Activated CD8-positive, alpha-beta T cell treated with anti-CD3 and anti-CD28 coated beads, Interleukin-2, amount 10 ng/mL, durations not matched to agents 7 days and 5 days (primary cell): ENCODE measurements at places on chromosomes 3 and 15. TPM values are rescaled to one million over a fixed set of nuclear protein-coding genes. Genes with fewer than 3 reads are reported as not detected.
A peak's percentile ranks its signal among the peaks of the same experiment; 100 is the strongest.

- DNase-seq, result no peak
Measured at GRCh38 chr3:31613177-31613576, 80.5 kb downstream of the STT3B start.

- DNase-seq, result no peak
Measured at GRCh38 chr3:177370246-177370822, 173.1 kb upstream of the TBL1XR1 start.

Gene ALDH1L1
- not detected for total RNA-seq

GRCh38 chr15:101251830-101252820 is at the start of gene CHSY1:
Gene CHSY1 (minus strand): TSS chr15:101252048. CDS start chr15:101251456, 592 bp downstream.
- DNase-seq, result peak; percentile 92

GRCh38 chr15:69559440-69560190 is 107.0 kb downstream of the RPLP1 start:
- no peak for DNase-seq

Gene ABHD14A
- total RNA-seq, result 11.7 TPM

Gene CAND2
- total RNA-seq, result 0.31 TPM

Gene IGSF11
- 2.0 TPM for total RNA-seq

- DNase-seq, result no peak
Measured at GRCh38 chr3:13829311-13829710, 50.6 kb downstream of the WNT7A start.

- DNase-seq, result no peak
Measured at GRCh38 chr3:170751899-170752293, 118.1 kb downstream of the RPL22L1 start.

DNA sequence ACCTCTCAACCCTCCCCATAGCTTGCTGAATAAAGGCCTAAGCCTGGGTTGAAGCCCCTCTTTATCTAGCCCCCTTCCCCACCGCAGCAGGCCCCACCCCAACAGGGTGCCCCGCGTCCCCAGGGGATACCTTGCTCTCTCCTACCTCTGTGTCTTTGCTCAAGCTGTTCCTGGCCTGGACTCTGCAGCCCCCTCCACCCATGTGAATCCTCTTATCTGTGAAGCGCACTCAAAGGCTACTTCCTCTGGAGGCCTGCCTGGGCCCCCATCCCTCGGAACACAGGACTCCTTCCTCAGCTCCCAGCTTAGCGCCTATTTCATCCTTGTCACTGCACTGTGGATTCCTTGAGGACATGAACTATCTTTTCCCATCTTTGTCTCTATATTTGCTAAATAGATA is 61.4 kb upstream of the HERC1 start:
- no peak for DNase-seq

DNA sequence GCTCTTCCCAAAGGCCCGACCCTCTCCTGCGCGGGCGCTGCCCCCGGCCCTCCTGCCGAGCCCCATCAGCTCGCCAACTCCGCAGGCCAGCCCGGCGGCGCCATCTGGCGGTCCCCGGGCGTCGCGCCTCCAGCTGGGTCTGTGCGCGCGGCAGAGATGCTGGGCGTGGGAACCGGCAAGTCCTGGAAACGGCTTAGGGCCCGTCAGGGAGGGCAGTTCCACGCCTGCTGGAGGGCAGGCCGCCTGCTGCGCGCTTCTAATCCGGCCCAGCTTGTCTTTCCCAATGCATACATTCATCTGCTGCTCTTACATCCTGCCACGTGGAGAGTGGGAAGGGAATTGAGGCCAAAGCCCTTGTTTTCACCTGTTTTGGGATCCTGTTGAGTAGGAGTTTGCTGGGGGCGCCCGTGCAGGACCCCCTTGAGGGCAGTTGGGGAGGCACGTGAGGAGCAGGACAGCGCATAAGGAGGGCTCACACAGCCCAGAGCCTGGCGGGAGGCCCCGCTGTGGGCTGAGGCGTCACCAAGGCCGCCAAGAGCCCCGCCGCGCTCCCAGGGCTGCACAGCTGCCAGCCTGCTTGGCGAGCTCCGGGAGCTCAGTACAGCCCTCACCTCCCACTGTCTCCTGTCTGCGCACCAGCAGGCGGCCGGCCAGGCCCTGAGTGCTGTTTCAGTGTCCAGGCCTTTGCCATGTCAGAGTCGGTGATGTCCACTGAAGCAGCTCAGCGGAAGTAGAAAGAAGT is 165.6 kb downstream of the NSMCE3 start:
- DNase-seq, result peak; percentile 67

DNA sequence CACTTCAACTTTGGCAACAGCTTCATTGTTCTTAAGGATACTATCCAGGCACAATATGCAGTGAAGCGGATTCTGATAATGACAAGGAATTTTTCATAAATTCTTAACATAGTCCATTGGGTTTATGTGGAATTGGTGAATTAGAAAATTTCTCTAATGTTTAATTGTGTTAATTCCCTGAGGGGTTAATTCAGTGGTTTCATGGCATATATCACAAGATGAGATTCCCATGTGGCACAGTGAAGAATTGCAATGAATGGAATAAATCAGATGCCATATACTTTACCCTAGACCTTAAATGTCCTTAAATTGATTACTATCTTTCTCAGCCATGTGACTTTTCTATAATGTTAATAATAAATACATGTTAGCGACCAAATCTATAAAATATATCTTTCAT is 1244.1 kb downstream of the ROBO2 start:
- DNase-seq, result no peak

DNA sequence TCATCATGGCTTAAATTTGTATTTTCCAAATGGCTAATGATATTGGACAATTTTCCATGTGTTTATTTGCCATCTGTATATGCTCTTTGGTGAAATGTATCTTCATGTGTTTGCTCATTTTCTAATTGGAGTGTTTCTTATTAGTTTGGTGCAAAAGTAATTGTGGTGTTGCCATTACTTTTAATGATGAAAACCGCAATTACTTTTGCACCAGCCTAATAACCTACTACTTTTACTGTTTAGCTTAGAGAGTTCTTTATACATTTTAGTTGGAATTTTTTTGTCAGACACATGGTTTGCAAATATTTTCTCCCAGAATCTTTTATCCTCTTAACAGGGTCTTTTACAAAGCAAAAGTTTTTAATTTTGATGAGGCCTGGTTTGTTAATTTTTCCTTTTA is 141.0 kb upstream of the AGTR1 start:
- DNase-seq, result no peak

Gene VIPR1
- 9.1 TPM for total RNA-seq

Gene CALML4
- total RNA-seq, result 11.7 TPM

Gene PLSCR5
- total RNA-seq, result not detected

- DNase-seq, result no peak
Measured at GRCh38 chr3:161420746-161421145, 49.4 kb upstream of the SPTSSB start.

- DNase-seq, result no peak
Measured at GRCh38 chr15:81910355-81911021, 135.3 kb downstream of the MEX3B start.

Gene SLC28A1
- total RNA-seq, result not detected

DNA sequence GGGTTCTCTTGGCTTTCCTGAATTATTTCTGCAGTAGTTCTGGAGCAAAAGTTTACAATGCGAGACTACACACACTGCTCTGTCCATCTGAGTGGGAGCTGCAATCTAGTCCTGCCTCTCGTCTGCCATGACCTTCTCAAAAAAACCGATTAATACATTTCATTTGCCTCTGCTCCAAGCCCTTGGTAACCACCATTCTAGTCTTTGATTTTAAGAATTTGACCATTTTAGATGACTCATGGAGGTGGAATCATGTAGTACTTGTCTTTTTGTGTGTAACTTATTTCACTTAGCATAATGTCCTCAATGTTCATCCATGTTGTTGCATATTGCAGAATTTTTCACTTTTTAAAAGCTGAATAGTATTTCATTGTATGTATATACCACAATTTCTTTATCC is 356.9 kb downstream of the SV2B start:
- no peak for DNase-seq

- DNase-seq, result no peak
Measured at GRCh38 chr3:139296141-139296718, 47.6 kb upstream of the MRPS22 start.

- no peak for DNase-seq
Measured at GRCh38 chr15:59701880-59702279, 12.8 kb upstream of the BNIP2 start.
